ENCODE measurements at places on chromosomes 2 and 18.

DNA sequence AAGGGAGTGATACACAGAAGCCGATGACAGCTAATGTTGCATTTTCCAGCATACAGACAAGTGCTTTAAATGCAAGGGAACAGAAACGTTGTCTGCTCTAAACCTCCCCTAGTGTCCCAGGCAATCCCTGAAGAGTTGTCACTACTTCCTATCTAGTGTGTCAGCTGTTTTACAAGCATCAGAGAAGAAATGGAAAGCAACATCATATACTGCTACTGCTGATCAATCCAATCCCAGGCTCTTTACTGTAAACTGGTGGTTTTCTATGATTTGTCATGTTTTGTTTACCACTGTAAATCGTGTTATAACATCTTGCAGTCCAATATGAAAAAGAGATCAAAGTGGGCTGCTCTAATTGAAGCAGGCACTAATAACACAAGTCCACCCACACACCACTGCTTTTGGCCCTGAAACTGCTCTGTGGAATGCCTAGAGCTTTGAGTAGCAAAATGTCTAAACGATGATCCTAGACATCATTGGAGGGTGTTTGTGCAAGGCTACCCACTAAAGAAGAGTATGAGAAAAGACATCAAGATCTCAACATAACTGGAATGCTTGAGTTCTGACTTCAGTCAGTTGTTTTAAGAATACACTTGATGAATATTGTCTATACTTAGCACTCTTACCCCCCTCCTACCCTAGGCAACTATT, 18.1 kb upstream of the ROCK1 start:
- no peaks in the 10 kb centered on the region for H3K27me3 ChIP-seq
- no peak overlapping the region for H3K4me3 ChIP-seq
- H3K4me1 ChIP-seq, result no peaks in the 10 kb centered on the region
- no peak overlapping the region for H3K27ac ChIP-seq
- no peaks in the 10 kb centered on the region for H3K36me3 ChIP-seq

GRCh38 chr2:122451040-122451439, 695.6 kb downstream of the TSN start:
- H3K27me3 ChIP-seq, result no peaks in the 10 kb centered on the region
- no peaks in the 10 kb centered on the region for H3K4me1 ChIP-seq
- H3K27ac ChIP-seq, result no peak overlapping the region
- no peaks in the 10 kb centered on the region for H3K36me3 ChIP-seq
- DNase-seq, result no peak

DNA sequence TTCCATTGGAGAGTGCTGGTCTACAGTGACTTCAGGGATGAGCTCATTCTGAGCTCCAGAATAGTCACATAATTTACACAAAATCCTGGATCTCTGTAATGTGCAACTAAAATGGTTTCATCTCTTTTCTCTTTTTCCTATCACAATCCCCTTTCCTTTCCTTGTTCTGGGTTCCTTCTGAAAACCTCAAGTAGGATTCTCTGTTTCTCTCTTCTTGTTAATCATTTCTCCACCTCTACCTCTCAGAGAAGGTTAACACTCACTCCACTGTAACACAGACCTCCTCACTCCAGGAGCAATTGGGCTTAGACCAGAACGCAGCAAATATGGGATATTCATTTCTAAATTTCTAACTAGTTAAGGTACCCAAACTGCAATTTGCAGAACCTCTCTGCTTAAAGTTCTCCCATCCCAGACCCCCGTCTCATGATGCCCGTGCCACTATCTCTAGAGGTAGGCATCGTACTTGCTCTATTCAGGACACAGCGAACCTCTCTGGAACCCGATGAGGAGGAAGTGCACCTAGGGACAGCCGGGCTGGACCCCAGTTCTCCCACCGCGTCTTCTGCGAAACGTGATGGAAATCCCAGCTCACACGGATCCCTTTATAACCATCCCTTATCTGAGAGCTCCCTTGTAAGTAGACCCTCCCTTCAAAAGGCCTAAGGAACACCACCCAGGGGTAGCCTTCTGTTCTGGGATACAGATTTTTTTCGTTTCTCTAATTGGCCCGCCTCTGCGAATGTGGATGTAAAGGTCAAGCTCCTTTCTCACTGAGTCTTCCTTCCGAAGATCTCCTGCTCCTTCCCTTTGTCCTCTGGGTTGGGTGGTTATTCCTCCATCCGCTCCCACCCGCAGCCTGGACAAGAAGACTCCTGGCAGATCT, 1.3 kb downstream of the FOXI3 start:
- no peak for DNase-seq
- peaks cover 42% of the 10 kb centered on the region for H3K27me3 ChIP-seq
- no peak overlapping the region for H3K27ac ChIP-seq
- H3K36me3 ChIP-seq, result no peaks in the 10 kb centered on the region

- H3K4me3 ChIP-seq, result no peak overlapping the region
- no peak for DNase-seq
- peaks cover 4% of the 10 kb centered on the region for H3K36me3 ChIP-seq
- no peaks in the 10 kb centered on the region for H3K27me3 ChIP-seq
Measured at GRCh38 chr2:88038263-88039105, 17.1 kb downstream of the KRCC1 start.

DNA sequence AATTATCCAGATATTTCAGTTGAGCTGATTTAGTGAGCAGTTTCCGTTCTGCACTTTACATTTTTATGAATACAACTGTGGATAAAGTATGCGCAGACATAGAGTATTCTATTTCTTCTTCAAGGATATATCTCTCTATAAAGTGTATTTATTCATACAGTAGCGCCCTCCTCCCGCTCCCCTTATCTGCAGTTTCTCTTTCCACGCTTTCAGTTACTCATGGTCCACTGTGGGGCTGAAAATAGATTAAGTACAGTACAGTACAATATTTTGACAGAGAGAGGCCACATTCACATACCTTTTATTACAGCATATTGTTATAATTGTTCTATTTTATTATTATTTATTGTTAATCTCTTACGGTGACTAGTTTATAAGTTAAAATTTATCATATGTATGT, 19.7 kb upstream of the FHL2 start:
- no peaks in the 10 kb centered on the region for H3K27me3 ChIP-seq
- no peaks in the 10 kb centered on the region for H3K4me1 ChIP-seq
- no peaks in the 10 kb centered on the region for H3K36me3 ChIP-seq
- H3K27ac ChIP-seq, result no peak overlapping the region

DNA sequence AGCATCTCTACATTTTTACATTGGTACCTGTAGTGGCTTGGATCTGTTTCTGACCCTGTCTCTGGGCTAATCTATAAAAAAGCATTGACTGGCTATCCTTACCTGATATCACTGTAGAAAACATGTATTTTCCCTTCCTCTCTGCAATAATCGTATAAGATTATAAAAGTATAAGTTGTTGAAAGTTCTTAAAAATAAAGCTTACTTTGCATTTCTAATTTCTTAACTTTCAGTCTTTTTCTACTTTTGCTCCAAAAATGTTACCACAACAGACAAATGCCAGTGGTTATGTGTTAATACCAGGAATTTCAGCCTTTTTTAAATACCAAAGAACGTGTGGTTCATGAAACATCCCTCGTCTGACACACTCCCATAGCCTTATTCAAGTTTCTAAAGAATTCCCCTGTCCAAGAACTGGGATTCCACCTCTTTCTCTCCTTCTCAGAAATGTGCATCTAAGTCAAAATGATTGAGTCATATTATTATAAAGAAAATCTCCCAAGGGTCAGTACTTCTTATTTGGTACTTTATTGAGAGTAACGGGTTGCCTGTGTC, 28.5 kb upstream of the ACKR3 start:
- no peak overlapping the region for H3K27ac ChIP-seq
- H3K4me1 ChIP-seq, result peaks cover 44% of the 10 kb centered on the region
- H3K27me3 ChIP-seq, result no peaks in the 10 kb centered on the region
- H3K4me3 ChIP-seq, result no peak overlapping the region
- DNase-seq, result no peak
- peaks cover 6% of the 10 kb centered on the region for H3K36me3 ChIP-seq

- no peak overlapping the region for H3K27ac ChIP-seq
- no peaks in the 10 kb centered on the region for H3K4me1 ChIP-seq
- H3K27me3 ChIP-seq, result no peaks in the 10 kb centered on the region
- H3K4me3 ChIP-seq, result no peak overlapping the region
- no peaks in the 10 kb centered on the region for H3K36me3 ChIP-seq
Measured at GRCh38 chr2:226310146-226310545, 489.5 kb downstream of the IRS1 start.

- no peak overlapping the region for H3K4me3 ChIP-seq
- no peak overlapping the region for H3K27ac ChIP-seq
- no peaks in the 10 kb centered on the region for H3K36me3 ChIP-seq
- no peaks in the 10 kb centered on the region for H3K4me1 ChIP-seq
- H3K27me3 ChIP-seq, result no peaks in the 10 kb centered on the region
- DNase-seq, result no peak
Measured at GRCh38 chr2:175805442-175806124, 196.5 kb downstream of the LNPK start.

DNA sequence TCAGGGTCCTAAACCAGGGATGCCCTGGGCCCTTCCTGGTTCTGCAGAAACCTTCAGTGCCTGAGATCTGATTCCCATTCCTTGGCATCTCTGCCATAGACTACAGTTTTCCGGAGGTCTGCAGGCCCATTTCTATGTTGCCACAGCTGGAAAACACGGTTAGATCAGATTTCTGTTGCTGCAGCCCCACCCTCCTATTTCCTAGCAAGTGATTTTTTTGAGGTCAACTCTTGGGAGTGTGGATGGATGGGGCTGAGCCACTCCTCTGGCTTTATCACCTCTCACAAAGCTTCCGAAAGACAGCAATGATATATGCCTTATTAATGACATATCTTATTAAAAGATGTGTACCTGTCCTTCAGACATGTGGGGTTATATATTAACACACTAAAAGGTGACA, 56.3 kb downstream of the ZAP70 start:
- H3K4me1 ChIP-seq, result no peaks in the 10 kb centered on the region
- no peak overlapping the region for H3K27ac ChIP-seq
- DNase-seq, result no peak
- peaks cover 22% of the 10 kb centered on the region for H3K36me3 ChIP-seq

GRCh38 chr2:39431592-39432316, 5.3 kb downstream of the MAP4K3 start:
- no peak overlapping the region for H3K27ac ChIP-seq
- DNase-seq, result no peak
- peaks cover 34% of the 10 kb centered on the region for H3K4me1 ChIP-seq
- no peak overlapping the region for H3K4me3 ChIP-seq

GRCh38 chr2:240143801-240144648, 3.6 kb upstream of the OTOS start:
- peaks cover 5% of the 10 kb centered on the region for H3K4me1 ChIP-seq
- no peak overlapping the region for H3K27ac ChIP-seq
- H3K27me3 ChIP-seq, result no peaks in the 10 kb centered on the region

DNA sequence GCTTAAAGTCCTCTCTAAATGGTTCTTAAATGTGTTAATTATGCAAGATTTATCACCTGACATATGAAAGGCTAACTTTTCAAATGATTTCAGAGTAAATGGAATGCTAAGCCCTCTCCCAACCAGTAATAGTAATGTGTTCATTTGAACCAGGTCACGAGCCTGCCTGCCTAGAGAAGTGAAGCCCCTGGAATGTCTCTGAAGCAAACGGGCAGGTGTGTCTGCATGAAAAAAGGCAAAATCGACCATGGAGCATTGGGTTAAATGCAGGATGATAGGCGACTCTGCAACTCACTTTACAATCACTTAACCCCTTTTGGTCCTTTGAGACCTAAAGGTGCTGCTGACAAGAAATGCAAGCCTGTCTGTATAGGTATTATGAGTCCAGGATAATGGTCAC, 798.4 kb upstream of the ACVR2A start:
- no peak overlapping the region for H3K4me3 ChIP-seq
- no peaks in the 10 kb centered on the region for H3K4me1 ChIP-seq
- H3K27me3 ChIP-seq, result no peaks in the 10 kb centered on the region
- H3K36me3 ChIP-seq, result no peaks in the 10 kb centered on the region

- DNase-seq, result no peak
- no peaks in the 10 kb centered on the region for H3K27me3 ChIP-seq
- H3K4me3 ChIP-seq, result no peak overlapping the region
- H3K36me3 ChIP-seq, result no peaks in the 10 kb centered on the region
Measured at GRCh38 chr18:8741117-8741516, 35.8 kb downstream of the MTCL1 start.

- DNase-seq, result no peak
- no peak overlapping the region for H3K4me3 ChIP-seq
- H3K36me3 ChIP-seq, result no peaks in the 10 kb centered on the region
- no peaks in the 10 kb centered on the region for H3K4me1 ChIP-seq
- H3K27ac ChIP-seq, result no peak overlapping the region
Measured at GRCh38 chr2:101120124-101120996, 30.8 kb downstream of the TBC1D8 start.

GRCh38 chr2:215536510-215536909, 100.6 kb upstream of the FN1 start:
- no peak overlapping the region for H3K27ac ChIP-seq
- no peaks in the 10 kb centered on the region for H3K4me1 ChIP-seq
- H3K27me3 ChIP-seq, result no peaks in the 10 kb centered on the region
- no peak overlapping the region for H3K4me3 ChIP-seq
- no peak for DNase-seq

- H3K27ac ChIP-seq, result no peak overlapping the region
- H3K4me1 ChIP-seq, result no peaks in the 10 kb centered on the region
- no peak overlapping the region for H3K4me3 ChIP-seq
- no peak for DNase-seq
Measured at GRCh38 chr18:57856557-57857280, 53.6 kb upstream of the ATP8B1 start.

DNA sequence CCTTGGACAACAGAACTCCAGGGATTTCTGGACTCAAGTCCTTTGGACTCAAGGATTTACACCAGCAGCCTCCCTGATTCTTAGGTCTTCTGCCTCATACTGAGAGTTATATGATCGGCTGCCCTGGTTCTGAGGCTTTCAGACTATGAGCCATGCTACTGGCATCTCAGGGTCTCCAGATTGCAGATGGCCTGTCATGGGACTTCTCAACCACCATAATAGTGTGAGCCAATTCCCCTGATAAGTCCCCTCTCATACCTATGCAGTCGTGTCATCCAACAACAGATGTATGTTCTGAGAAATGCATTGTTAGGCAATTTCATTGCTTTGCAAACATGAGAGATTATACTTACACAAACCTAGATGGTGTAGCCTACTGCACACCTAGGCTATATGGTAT, 61.4 kb upstream of the MSTN start:
- no peaks in the 10 kb centered on the region for H3K27me3 ChIP-seq
- no peaks in the 10 kb centered on the region for H3K36me3 ChIP-seq
- no peak overlapping the region for H3K4me3 ChIP-seq
- no peaks in the 10 kb centered on the region for H3K4me1 ChIP-seq
- no peak overlapping the region for H3K27ac ChIP-seq

Measured in CD8-positive, alpha-beta memory T cell (primary cell).